ENCODE measurements at places on chromosomes 2 and 18.

GRCh38 chr2:32128636-32129035 lies 37.0 kb upstream of the SLC30A6 start:
- no peak for DNase-seq

GRCh38 chr18:27075828-27076227 lies 109.3 kb downstream of the CHST9 start:
- DNase-seq = no peak

- no peak for DNase-seq
These were observed 1.9 kb downstream of the NTSR2 start for GRCh38 chr2:11667866-11668637.

GRCh38 chr2:183495589-183496267 lies 371.5 kb downstream of the NUP35 start:
- DNase-seq = no peak

- no peak for DNase-seq
These were observed 17.4 kb upstream of the KCMF1 start for GRCh38 chr2:84953535-84953934.

GRCh38 chr2:24515831-24516230 lies 24.8 kb downstream of the NCOA1 start:
- no peak for DNase-seq

- no peak for DNase-seq
These were observed 23.6 kb downstream of the ASAP2 start for GRCh38 chr2:9230051-9230802.

DNA sequence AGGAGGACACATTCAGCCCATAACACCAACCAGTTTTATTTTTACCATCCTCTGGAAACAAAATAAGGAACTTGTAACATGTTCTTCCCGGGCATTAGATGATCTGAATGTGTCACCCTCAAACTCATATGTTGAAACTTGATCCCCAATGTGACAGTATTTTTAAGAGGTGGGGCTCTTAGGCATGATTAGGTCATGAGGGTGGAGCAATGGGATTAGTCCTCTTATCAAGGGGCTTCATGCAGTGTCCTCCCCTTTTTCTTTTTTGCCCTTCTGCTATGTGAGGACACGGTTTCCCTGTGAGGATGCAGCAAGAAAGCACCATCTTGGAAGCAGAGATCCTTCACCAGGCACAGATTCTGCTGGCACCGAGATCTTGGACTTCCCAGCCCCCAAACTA lies 401.5 kb upstream of the TRIB2 start:
- DNase-seq = no peak

DNA sequence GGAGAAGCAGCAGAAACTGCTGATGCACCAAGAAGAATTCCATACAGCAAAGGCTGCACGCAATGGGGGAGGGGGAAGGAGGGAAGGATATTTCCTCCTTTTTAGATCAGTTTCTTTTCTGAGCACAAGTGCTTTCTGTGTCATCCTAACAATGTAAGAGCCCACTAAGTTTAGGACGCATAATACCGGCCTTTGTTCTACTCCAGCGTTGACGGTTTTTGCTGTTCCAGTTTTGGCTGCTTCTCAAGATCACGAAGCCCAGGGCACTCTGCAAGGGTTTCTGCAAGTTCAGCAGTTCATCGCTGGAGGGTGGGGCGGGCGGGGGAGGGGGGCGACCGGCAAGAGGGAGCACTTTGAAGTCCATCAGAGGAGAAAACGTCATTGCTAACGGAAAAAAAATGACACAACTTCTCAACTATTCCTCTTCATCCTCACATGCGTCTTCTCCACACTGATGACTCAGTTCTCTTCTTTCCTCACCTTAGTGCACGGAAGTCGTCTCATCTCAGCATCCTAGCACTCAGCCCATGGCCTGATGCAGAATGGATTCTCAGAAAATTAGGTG lies 8.7 kb downstream of the FAM178B start:
- no peak for DNase-seq

GRCh38 chr18:73831688-73832087 lies 315.9 kb downstream of the FBXO15 start:
- DNase-seq = no peak
